Glomerular endothelial cell (primary cell): ENCODE measurements at places on chromosomes 4 and X. TPM values are rescaled to one million over a fixed set of nuclear protein-coding genes. Genes with fewer than 3 reads are reported as not detected.

GRCh38 chr4:1307951-1308735, 18.5 kb downstream of the MAEA start:
- no peak for DNase-seq

DNA sequence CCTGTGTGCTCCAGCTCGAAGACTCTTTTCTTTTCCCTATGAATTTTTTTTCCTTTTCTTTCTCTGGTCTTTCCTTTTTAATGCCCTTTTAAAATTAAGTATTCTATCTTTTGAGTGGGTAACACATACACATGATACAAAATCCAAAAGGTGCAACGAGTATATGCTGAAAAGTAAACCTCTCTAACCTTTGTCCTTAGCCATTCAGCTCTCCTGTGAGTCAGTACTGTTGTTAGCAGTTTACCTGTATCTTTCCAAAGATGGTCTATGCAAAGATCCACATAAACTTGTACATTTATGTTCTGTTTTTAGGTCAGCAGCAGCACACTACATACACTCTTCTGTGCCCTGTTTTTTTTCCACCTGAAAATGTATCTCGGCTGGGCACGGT, 28.7 kb downstream of the SLC25A43 start:
- no peak for DNase-seq

GRCh38 chr4:86818841-86819240, 30.3 kb downstream of the SLC10A6 start:
- no peak for DNase-seq

DNA sequence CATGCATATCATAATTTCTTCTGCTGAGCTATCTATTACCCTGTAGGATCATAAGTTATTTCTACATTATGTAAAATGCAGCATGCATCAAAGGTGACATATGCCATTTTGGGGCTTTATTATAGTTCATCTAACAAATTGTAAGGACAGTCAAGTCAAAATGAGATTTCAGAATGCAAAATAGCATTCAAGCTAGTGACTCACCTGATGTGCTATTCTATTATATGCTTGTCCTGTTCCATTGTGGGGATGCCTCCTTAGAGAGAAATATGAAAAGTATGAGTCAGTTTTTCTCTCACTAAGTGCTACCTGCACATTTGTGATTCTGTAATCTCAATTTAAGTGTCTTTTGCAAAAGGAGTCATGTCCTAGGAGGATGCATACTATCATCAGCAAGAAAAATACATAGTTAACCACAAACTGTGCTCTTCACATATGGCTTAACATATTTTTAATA, 647.0 kb upstream of the PCDH10 start:
- no peak for DNase-seq

GRCh38 chrX:107537815-107538214, 88.4 kb downstream of the FRMPD3 start:
- DNase-seq = peak; percentile 3

SPANXA2 gene
- not detected in 2 replicates for total RNA-seq
